ENCODE measurements at places on chromosomes 2 and 18.
A peak's percentile ranks its signal among the peaks of the same experiment; 100 is the strongest.

DNA sequence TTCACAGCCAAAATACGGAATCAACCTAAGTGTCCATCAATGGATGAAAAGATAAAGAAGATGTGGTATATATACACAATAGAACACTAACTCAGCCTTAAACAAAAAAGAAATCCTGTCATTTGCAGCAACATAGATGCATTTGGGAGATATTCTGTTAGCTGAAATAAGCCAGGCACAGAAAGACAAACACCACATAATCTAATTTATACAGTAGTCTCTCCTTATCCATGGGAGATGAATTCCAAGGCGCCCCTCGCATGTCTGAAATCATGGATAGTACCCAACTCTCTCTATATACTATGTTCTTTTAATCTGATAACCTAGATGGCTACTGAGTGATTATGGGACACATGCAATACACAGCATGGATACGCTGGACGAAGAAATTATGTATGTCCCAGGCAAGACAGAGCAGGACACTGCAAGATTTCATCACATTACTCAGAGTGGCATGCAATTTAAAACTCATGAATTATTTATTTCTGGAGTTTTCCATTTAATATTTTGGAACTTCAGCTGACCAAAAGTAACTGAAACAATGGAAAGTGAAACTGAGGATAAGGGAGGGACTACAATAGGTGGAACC is 39.5 kb downstream of the ORC4 start:
- DNase-seq, result no peak

DNA sequence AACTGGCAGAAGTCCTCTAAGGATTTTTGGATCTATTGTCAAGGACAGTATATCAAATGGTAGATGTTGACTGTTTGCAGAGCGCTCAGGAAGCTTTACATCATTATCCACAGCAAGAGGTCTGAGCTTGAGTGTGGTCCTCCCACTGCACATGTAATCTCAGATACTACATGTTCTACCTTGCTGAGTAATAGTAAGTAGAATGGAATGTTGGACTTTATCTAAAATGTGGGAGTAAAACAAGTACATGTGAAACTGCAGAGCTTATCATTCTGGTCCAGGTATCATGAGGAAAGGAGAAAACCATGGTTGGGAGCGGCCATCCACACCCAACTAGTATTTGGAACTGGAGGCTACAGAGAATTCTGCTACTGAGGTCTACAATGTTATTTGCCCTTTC is 19.3 kb upstream of the CD28 start:
- no peak for DNase-seq

GRCh38 chr2:199989822-199990221 is 34.4 kb downstream of the MAIP1 start:
- DNase-seq, result no peak

GRCh38 chr18:44680273-44681075 is at the start of gene SETBP1:
Gene SETBP1, plus strand, starts transcription at chr18:44680888. Its CDS starts 20,459 bp downstream, at chr18:44701347.
- peak; percentile 32 for DNase-seq

- DNase-seq, result no peak
These were observed 500.9 kb downstream of the FBXO15 start for GRCh38 chr18:73646772-73647171.

- DNase-seq, result no peak
These were observed 427.3 kb downstream of the GALR1 start for GRCh38 chr18:77676910-77677309.

GRCh38 chr2:10282611-10283105 is 20.0 kb upstream of the HPCAL1 start:
- DNase-seq, result no peak

DNA sequence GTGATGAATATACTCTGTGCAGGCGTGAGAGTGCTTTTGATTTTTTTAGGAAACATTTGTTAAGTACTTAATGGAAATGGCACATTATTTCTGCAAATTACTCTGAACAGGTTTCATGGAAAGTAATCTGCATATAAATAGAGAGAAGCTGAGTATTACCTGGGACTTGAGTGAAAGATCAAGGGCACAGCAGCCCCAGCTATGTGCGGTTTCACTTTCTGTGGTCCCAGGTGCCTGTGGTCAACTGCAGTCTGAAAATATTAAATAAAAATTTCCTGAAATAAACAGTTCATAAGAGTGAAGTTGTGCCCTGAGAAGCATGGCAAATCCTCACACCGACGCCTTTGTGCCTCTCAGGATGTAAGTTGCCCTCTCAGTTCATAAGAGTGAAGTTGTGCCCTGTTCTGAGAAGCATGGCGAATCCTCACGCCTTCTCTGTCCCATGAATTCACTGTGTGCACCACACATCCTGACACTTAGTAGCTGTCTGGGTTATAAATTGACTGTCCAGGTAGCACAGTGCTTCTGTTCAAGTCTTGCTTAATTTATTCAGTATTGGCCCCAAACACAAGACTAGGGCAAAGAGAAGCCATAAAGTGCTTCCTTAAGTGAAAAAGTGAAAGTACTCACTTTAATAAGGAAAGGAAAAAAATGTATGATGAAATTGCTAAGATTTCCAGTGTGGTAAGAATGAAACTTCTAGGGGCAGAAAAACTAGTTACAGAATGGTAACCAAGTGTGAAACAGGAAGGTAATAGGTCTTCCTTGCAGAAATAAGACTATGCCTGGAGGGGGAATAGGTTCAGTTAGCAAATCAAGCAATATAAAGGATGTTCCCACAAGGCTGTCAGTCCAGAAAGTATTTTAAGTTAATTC is 4.3 kb upstream of the SNTG2 start:
- DNase-seq, result no peak

GRCh38 chr2:240596080-240596460 is 9.5 kb downstream of the CAPN10 start:
- DNase-seq, result no peak

DNA sequence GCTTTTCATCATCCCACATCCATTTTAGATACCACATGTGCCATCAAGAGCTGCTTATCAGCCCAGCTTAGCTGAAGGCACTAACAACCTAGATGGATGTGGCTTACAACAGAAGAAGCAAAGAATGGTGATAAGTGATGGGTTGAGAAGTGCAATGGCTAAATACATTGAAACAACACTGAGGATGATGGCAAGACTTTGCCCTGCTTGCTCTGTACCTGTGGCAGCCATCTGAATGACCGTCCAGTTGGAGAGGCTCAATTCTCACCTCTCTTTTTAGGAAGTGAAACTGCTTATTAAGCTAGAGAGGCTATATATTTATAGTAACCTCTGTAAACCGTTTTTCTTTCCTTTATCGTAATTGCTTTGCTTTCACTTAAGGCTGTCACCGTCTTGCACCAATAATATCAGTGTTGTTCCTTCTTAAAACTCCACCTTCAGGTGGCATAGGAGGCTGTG is 5.7 kb downstream of the GPATCH11 start:
- DNase-seq, result no peak

DNA sequence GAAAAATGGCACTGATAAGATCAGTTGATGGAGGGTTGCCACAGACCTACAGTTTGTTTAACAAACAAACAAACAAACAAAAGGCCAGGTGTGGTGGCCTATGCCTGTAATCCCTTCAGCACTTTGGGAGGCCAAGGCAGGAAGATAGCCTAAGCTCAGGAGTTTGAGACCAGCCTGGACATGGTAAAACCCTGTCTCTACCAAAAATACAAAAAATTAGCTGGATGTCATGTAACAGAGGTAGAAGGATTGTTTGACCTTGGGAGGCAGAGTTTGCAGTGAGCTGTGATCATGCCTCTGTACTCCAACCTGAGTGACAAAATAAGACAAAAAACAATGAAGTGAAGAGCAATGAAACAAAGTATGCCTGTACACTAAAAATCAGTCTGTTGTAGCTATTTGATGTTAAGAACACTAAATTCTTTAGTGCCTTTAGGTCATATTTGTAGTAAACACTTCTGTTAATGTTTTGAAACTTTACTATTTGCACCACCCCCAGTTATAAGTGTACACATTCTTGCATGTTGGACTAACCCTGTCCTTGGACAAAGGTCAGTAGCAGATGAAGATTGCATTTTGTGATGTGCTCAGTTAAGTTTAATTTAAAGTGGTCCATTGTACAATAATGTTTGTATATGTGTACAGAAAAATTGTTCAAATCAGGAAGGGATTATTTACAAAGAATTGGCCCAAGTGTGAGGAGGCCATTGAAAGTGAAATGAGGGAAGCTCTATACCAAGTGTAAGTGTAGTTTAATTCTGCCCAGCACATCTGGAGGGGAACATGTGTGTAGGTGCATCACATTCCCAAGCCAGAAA is 73.9 kb downstream of the KYNU start:
- no peak for DNase-seq

DNA sequence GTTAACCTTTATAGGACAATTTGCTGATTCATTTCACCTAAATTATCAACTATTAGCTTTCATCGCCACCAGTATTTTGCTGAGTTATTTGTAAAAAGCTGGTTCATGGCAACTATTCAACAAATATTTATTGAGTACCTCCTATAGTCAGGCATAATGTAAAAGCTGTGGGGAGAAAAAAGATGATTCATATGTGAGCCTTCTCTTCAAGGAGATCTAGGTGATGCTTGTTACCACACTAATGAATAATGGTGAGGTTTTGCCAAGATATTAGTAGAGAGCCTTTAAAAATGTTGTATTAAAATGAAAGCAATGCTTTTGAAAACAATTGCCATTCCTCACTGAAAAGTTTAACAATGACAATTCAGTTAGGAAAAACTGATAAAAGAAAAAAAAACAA is 187.8 kb downstream of the ANKRD44 start:
- no peak for DNase-seq

- no peak for DNase-seq
These were observed 31.5 kb upstream of the SIX2 start for GRCh38 chr2:45040786-45041185.

DNA sequence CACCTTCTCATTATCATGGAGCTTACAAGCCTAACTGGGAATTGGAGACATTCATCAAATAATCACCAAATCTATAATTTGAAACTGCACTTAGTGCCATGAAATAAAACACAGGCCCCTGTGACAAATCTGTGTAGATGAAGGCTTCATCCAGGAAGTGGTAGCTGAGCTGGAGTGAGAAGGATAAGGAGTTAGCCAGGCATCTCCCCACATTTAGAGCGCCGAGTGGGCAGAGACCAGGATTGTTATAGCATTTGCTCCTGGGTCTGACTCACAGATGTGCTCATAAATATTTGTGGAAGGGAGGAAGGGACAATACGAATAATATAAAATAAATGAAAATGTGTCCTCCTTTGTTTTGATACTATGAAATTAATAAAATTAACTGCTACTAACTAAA is 2.5 kb upstream of the MAT2A start:
- DNase-seq, result no peak

- no peak for DNase-seq
These were observed 15.3 kb downstream of the PDE11A start for GRCh38 chr2:178057179-178057680.
